ENCODE measurements at places on chromosomes 1 and 21.

DNA sequence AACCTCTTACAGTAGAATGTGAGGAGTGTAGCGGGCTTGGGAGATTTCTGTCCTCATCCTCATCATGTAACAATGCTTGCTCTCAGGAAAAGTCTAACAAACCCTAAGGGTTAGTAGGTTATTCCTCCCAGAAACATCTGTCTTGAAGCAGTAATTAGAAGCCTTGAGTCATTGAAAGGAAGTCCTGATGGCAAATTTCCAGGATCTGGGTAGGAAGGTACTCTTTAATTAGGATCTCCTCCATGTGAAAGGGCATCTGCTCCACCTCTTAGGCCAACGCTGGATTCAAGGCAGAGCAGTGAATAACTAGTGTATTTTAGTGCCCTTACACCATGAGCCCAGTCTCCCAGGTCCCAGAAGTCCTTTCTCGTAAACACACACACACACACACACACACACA is 106.6 kb upstream of the BARHL2 start:
- no peak for DNase-seq

- DNase-seq: no peak
Measured at GRCh38 chr1:111747282-111747734, 8.1 kb upstream of the INKA2 start.

DNA sequence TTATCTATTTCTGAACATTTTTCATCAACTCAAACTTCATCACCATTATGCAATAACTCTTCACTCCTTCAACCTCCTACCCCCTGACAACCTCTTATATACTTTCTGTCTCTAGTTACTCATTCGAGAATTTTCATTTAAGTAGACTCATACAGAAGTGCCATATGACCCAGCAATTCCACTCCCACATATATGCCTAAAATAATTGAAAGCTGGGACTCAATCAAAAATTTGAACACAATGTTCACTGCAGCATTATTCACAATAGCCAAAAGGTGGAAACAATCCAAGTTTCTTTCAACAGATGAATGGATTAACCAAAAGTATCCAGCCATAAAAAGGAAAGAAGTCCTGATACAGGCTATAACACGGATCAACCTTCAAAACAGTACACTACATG is 24.1 kb downstream of the COL11A1 start:
- no peak for DNase-seq

DNA sequence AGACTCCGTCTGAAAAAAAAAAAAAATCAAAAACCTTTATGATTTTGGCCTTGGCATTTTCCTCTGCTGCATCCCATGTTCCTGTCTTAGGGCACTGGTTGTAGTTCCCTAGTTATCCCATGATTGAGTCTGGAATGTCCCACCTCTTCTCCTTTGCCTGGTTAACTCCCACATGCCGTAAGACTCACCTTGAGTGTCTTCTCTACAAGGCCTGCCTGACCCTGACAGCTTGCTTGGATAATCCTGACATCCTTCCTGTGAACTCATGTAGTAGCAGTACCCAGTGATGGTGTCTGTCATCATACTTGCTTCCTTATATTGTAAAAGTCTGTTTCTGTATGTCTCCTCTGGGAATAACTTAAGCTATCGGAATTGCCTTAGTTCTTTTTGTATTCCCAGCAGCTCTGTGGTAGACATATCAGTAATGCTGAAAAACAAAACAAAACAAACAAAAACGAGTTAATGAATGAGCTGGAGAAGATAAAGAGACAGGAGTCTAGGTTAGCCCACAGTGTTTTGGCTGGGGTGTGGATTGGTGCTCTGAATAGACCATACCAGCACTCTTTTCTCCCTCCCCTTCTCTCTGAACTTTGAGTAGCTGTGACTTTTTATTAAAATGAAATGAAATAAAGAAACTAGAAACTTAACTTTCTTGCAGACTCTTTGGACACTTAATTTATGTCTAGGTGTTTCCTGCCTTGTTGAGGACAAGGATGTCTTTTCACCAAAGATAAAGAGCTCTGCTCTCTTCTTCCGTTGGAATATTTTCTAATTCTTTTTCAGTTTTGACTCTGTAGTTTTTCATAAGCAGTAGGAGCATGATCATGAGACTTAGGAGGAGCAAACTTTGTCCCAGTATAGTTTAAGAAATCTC is 15.1 kb downstream of the NEK7 start:
- DNase-seq: no peak

DNA sequence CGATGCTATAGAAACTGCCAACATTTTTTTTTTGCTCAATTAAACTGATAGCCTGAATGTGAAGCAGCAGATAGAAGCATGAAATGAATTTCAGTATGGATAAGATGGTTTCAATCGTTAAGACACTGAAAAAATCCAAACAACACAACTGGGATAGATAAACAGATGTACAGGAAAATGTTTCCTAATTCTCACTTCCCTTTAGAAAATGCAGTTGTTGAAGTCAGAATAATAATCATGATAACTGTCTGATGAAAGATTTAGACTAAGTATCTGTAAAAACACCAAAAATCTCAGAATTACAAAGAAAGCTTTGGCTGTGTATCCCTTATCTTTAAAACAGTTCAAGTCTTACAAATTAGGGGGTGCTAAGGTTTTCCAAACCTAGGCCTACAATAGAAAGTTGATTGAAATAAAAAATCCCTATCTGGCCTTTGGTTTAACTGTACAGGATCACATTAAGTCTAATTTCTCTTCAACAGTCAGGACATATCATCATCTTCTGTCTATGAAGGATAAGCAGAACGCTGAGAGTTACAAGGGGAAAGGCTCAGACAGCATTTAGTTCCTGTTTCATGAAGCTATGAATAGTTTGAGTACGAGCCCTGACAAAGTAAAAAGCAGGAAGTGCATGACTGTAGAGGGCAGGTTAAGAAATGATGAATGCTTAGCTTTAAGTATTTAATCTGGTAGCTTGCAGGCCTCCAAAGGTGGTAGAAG is 203.2 kb downstream of the APP start:
- DNase-seq: no peak

DNA sequence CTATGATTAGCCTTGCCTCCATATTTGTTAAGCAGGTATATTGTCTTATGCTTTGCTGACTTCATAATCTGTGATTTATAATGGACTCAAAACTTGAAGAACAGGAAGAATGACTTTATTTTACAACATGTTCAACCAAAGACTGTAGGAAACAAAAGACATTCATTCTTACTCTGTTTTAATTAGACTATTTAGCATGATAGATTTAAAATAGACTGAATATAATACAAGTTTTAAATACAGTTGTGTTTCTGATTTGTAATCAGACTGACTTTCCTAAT is 63.1 kb downstream of the CDC14A start:
- DNase-seq: no peak

GRCh38 chr21:42285569-42286245 is 29.5 kb downstream of the TFF3 start:
- DNase-seq: no peak

All from amygdala (tissue), 56 donors.